Right ventricle myocardium superior (tissue), 1 donor: ENCODE measurements at places on chromosomes 12 and 14. TPM values are rescaled to one million over a fixed set of nuclear protein-coding genes. Genes with fewer than 3 reads are reported as not detected.

DNA sequence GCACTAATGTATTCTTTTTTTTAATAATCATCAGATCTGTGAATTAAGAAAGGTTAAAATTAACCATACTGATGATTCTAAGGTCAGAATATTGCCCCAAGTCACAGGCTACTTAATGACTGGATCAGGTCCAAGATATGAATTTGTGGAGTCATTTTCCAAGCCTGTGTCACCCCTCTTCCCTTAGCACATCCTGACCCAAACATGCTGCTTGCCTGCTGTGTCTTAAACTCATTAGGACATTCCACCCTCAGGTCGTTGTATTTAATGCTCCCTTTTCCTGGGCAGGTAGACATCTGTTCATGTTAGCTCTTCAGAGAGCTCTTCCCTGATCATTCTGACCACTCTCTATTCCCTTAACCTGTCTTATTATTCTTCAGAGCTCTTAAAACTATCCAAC, 463.5 kb upstream of the PDE3A start:
- DNase-seq, result no peak

The ANKS1B gene
- total RNA-seq, result 1.2 TPM

The PHETA1 gene
- total RNA-seq, result 35.1 TPM

GRCh38 chr12:713281-713875, 39.0 kb upstream of the WNK1 start:
- no peak for DNase-seq

The SERPINA9 gene
- total RNA-seq, result not detected

DNA sequence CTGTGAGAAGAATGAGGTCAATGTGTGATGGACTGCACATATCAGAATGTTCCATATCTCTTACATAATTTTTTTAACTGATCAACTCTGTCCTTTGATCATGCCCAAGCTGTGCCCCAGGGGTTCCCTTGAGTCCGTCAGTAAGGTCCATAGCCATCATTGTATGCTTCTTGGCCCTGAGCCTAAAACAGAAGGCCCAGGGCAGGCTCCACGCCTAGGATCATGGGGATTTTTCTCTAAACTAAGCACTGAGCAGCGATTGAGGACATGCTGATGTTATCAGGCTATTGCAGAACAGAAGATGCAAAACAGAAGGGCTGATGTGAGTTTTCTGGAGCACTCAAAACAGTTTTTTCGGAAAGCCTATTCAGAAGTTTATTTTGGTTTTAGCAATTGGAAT, 20.9 kb downstream of the RNASE9 start:
- DNase-seq, result no peak

DNA sequence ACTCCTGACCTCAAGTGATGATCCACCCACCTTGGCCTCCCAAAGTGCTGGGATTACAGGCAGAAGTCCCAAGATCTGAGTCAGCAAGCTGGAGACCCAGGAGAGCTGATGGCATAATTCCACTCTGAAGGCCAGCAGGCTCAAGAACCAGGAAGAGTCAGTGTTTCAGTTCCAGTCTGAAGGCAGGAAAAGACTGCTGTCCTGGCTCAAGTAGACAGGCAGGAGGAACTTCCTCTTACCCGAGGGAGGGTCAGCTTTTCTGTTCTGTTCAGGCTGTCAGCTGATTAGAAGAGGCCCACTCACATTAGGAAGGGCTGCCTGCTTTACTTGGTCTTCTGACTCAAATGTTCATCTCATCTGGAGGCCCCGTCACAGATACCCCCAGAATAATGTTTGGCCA, 206.0 kb upstream of the MYL2 start:
- no peak for DNase-seq

The DBX2 gene
- 0.08 TPM for total RNA-seq

The CLEC2A gene
- not detected for total RNA-seq
